ENCODE measurements at places on chromosomes 12 and 14.

- no peak for DNase-seq
Observed at GRCh38 chr12:20442322-20442721, 74.0 kb downstream of the PDE3A start.

DNA sequence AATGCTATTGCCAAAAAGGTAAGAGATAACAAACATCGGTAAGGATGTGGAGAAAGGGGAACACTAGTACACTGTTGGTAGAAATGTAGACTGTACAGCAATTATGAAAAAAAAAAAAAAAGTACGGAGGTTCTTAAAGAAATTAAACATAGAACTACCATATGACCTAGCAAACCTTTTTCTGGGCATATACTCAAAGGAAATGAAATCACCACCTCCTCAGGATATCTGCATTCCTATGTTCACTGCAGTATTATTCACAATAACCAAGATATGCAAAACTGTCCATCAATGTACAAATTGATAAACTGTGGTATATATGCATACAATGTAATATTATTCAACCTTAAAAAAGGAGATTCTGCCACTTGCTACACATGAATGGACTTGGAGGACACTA is 60.7 kb downstream of the INSM2 start:
- DNase-seq: no peak

GRCh38 chr14:92780444-92781232 is 13.5 kb upstream of the GOLGA5 start:
- DNase-seq: no peak

DNA sequence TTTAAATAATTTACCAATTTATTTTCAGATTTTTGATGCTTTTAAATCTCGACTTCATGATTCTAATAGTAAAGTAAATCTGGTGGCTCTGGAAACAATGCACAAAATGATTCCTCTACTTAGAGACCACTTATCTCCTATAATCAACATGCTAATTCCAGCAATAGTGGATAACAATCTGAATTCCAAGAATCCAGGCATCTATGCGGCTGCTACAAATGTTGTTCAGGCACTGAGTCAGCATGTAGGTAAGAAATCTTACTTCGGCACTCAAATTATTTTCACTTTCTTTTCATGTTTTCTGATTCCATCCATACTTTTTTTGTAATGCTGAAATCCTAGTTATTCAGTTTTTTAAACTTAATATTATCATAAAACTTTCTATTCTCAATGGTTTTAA is 15.5 kb upstream of the PRPF39 start:
- no peak for DNase-seq

GRCh38 chr14:20734430-20734806 is 11.3 kb upstream of the EDDM3A start:
- DNase-seq: no peak

DNA sequence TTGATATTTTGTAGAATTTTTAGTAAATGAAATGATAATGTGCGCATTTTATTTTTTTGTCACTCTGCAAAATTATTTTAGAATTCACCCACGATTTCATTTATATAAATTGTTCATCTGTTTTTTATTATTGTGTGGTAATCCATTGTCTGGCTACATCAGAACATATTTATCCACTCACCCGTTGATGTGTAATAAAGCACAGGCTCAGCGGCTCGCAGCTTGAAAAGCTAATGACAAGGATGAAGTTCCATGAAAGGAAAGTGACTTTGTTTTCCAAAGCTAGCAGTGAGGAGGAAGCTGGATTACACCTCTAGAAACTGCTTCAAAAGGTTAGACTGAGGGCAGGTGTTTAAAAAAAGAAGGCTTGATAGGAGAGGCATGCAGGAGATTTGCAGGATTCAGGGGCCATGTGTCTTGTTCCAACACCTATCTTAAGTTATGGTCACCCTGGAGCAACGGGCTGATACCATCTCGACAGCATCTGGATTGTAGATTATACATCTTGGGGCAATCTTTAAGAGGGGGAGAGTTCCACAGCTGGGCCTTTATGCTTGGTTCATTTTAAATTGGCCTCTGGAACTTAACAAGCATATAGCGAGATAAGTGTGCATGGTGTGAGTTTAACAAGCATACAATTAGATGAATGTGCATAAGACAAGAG is 194.1 kb downstream of the TMTC3 start:
- DNase-seq: peak; percentile 4

- DNase-seq: peak; percentile 82
Observed at GRCh38 chr12:6534945-6535696, 804 bp downstream of the GAPDH start.

DNA sequence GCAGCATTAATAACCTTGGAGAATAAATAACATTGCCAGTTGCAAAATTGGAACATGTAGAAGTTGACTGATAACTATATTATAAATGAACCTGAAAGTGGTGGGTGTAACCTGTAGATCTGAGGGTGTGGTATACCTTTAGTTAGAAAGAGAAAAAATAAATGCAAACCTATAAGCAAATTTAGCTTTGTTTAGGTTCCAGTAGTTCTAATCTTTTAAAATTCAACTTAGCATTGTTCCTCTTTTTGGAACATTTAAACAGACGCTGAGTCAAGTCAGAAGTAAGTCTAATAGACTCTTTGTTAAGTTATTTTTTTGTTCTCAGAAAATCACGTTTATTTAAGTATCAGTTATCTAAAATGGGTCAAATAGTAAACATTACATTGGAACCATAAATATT is 120.0 kb downstream of the DNAI7 start:
- no peak for DNase-seq

- no peak for DNase-seq
Observed at GRCh38 chr14:78319406-78319805, 149.2 kb downstream of the NRXN3 start.

DNA sequence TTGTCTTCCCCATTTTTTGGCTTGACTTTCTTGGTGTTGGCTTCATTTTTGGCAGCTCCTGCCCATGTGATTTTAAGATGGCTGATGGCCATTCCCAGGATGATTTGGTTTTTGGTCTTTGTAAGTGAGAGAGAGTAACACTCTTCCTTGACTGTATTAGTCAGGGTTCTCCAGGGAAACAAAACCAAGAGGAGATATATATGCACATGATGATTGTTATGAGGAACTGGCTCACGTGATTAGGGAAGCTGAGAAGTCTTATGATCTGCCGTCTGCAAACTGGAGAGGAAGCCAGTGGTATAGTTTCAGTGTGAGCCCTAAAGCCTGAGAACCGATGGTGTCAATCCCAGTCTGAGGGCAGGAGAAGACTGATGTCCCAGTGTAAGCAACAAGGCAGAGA is 146.6 kb downstream of the NRXN3 start:
- no peak for DNase-seq

- DNase-seq: no peak
Observed at GRCh38 chr14:93974833-93975232, 1.5 kb downstream of the ASB2 start.

GRCh38 chr14:23123419-23123818 is 4.4 kb upstream of the CEBPE start:
- DNase-seq: no peak

GRCh38 chr12:57193706-57194245 is 22.8 kb upstream of the NXPH4 start:
- no peak for DNase-seq

GRCh38 chr12:92156139-92156538 is 10.5 kb upstream of the BTG1 start:
- DNase-seq: no peak

DNA sequence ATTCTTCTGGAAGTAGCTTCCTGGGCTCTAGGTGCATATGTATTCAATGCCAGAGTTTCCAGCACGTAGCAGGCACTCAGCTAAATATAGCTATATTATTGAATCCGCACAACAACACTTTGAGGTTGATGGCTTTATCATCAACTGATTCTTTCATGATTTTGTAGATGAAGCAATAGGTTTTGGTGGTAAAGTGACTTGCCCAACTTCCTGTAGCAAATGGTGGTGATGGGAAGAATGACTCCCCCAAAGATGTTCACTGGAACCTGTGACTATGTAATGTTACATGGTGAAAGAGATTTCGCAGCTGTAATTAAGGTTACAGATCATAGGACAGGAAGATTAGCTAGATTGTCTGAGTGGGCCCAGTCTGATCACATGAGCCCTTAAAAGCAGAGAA is 3.2 kb downstream of the TDRD9 start:
- no peak for DNase-seq

DNA sequence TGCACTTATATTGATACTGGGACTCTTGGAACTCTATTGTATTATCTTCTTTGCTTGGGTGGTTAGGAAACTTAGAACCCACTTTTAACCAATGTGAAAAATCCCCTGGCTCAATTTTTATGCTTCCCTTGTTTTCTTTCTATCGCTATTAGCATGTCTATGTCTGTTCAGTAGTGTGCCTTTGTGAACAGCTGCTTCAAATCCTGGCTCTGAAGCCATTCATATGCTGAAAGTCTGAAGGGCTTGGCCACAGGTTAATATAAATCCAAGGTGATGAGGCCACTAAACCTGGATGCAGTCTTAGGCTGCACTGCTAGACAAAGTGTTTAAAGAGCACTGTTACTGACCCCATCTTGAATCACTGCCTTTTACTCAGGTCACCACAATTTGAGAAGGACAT is 94.9 kb upstream of the RIC8B start:
- DNase-seq: no peak

GRCh38 chr14:97705976-97706375 is 908.8 kb downstream of the VRK1 start:
- DNase-seq: no peak

- DNase-seq: peak; percentile 60
Observed at GRCh38 chr12:48986720-48987291, 8.7 kb downstream of the WNT1 start.

GRCh38 chr12:122646517-122647217 is 56.5 kb downstream of the HCAR2 start:
- no peak for DNase-seq

GRCh38 chr12:124175704-124176103 is 119.2 kb upstream of the RFLNA start:
- no peak for DNase-seq

- DNase-seq: no peak
Observed at GRCh38 chr14:92599811-92600210, 86.2 kb downstream of the RIN3 start.

DNA sequence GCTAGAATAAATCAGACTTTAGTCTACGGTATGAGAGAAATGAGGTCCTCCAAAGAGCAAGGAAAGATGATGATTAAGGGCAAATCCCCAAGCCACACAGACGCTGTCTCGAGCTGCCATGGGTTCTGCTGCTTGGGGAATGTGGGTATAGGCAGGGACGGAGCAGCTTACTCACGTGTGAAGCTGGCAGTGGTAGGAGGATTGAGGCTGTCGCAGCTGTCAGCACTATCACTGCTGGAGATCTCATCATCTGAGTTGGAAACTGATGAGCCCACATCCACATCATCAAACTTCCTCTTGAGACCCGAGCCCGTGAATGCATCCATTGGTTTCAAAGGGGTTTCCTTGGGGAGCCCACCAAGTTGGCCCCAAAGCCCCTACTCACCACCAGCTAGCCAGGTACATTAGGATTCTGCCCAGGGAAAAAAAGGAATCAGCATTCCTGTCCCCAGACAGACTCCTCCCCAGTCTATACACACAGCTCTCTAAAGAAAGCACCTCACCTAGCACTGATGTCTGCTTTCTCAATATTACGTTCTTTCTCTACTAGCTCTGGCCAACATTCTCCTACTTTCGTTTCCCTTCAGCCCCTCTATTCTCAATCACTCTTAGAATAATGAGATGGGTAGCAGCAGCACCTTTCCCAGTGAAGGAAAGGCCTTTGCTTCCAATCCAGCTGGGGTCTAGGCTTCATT is 7.0 kb downstream of the CSRNP2 start:
- DNase-seq: no peak

DNA sequence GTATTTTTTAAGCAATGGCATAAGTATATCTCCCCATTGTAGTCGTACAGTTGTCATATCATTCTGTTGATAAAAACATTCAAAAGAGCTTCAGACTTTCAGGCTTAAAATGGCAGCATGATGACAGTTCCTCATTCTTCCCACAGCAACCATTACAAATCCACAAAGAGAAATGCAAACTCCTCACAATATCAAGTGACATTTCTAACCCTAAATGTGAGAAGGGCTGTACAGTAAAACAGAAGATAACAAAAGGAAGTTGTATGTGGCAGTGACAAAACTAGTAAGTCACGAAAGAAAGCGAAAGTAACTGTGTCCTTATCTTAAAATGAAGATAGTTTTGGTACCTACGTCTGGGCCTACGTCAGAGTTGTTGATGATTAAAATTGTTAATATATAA is 46.7 kb downstream of the GXYLT1 start:
- no peak for DNase-seq

DNA sequence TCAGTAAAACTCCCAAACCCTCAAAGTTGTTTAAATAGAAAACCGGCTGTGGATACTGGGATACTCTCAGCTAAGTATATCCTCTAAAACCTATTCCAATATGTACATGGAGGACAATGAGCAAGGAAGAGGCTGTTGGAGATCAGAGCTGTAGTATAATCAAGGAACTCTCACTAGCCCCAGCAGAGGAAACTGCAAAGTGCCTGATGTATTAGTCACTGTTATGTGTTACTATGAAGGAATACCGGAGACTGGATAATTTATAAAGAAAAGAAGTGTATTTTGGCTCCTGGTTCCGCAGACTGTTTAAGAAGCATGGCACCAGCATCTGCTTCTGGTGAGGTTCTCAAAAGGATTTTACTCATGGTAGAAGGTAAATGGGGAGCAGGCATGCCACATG is 65.6 kb upstream of the RPL10L start:
- DNase-seq: no peak

GRCh38 chr12:87676731-87677130 is 352.5 kb downstream of the C12orf50 start:
- DNase-seq: no peak

GRCh38 chr12:85457016-85457415 is 177.0 kb downstream of the ALX1 start:
- no peak for DNase-seq

- DNase-seq: no peak
Observed at GRCh38 chr12:89192429-89192828, 159.9 kb downstream of the DUSP6 start.

- DNase-seq: no peak
Observed at GRCh38 chr12:126396536-126396935, 1331.3 kb downstream of the AACS start.

GRCh38 chr14:77037938-77038568 is 9.5 kb upstream of the IRF2BPL start:
- DNase-seq: no peak

DNA sequence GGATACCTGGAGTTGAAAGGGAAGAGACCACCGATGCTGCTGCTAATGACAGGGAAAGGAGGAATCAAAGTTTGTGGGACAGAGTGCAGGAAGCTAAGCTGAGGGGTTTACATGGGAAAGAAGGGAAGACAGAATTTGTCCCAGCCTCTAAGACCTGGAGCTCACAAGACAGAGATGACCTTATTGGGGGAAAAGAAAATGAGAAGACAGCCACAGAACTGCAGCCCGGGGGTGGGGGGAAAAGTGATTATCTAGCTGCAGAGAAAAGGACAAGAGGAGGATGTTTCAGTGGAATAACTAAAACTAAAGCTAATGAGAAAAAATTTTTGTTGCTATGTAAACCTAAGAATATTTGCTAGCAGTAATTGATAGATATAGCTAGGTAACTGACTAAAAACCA is 30.7 kb downstream of the NDUFA12 start:
- no peak for DNase-seq
